ENCODE measurements at places on chromosomes 11 and 22. TPM values are rescaled to one million over a fixed set of nuclear protein-coding genes. Genes with fewer than 3 reads are reported as not detected.

Gene ANKK1
- 0.10 TPM for total RNA-seq

Gene CCDC179
- total RNA-seq, result not detected

Gene MIOX
- not detected for total RNA-seq

Gene OR4A47
- total RNA-seq, result not detected

Gene OR51E2
- 0.31 TPM for total RNA-seq

Gene POU2AF1
- 0.10 TPM for total RNA-seq

Gene GRM5
- total RNA-seq, result 0.09 TPM

Gene RHOD
- total RNA-seq, result 33.6 TPM

Gene PICALM
- 260 TPM for total RNA-seq

Gene SYNGR1
- total RNA-seq, result 48.3 TPM

Gene TNNT3
- total RNA-seq, result 28.5 TPM

Gene RASD2
- 2.7 TPM for total RNA-seq

Gene KCNJ11
- total RNA-seq, result 21.2 TPM

Gene IGLL1
- total RNA-seq, result not detected

- no peak for DNase-seq
Measured at GRCh38 chr11:29801561-29801960, 215.3 kb downstream of the KCNA4 start.

GRCh38 chr11:75524665-75525432 is 892 bp downstream of the GDPD5 start:
- no peak for DNase-seq

DNA sequence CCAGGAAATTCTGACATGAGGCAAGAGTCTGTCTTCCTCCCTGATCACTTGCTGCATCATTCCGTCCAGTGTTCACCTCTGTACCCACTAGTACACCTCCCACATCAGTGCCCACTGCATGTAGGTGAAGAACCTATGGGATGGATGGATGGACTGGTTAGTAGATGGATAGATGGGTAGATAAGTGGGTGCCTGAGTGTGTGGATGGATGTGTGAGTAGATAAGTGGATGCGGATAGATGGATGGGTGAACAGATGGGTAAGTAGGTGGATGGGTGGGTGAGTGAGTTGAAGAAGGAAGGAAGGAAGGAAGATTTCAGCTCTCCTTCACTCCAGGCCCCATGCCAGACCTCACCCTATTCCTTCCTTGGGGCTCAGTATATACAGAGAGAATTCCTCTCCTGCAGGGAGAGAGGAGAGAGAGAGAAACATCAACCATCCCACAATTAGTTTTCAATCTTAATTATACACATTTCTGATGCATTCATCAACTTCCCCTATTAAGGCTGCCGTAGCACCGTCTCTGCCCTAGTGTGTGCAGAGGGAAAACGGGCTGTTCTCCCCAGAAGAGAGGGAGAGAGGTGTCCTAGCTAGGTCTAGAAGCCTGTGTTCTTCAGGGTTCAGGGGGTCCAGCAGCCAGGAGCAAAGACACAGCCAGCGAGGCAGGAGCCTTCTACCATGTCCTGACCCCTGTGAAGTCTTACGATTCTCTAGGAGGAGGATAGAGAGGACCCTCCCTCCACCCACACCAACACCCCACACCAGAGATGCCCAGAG is 125.3 kb downstream of the BUD13 start:
- no peak for DNase-seq

- DNase-seq, result no peak
Measured at GRCh38 chr11:92911478-92911877, 58.0 kb upstream of the MTNR1B start.

GRCh38 chr11:44561275-44561805 is 4.1 kb upstream of the CD82 start:
- no peak for DNase-seq

GRCh38 chr11:17400048-17400775 is 11.8 kb upstream of the KCNJ11 start:
- no peak for DNase-seq

GRCh38 chr11:129814244-129815014 is 1.2 kb upstream of the TMEM45B start:
- DNase-seq, result no peak

GRCh38 chr11:105741488-105742020 is 131.7 kb downstream of the GRIA4 start:
- no peak for DNase-seq

GRCh38 chr11:106186630-106187029 is 109.2 kb downstream of the AASDHPPT start:
- no peak for DNase-seq

- DNase-seq, result no peak
Measured at GRCh38 chr22:19195796-19196731, 17.5 kb upstream of the SLC25A1 start.

GRCh38 chr11:67119585-67120391 is 725 bp downstream of the KDM2A start:
- DNase-seq, result peak; percentile 37

- no peak for DNase-seq
Measured at GRCh38 chr11:69414773-69415187, 66.7 kb upstream of the LINC01488 start.

- DNase-seq, result no peak
Measured at GRCh38 chr11:38612701-38613100, 2014.7 kb upstream of the RAG2 start.

DNA sequence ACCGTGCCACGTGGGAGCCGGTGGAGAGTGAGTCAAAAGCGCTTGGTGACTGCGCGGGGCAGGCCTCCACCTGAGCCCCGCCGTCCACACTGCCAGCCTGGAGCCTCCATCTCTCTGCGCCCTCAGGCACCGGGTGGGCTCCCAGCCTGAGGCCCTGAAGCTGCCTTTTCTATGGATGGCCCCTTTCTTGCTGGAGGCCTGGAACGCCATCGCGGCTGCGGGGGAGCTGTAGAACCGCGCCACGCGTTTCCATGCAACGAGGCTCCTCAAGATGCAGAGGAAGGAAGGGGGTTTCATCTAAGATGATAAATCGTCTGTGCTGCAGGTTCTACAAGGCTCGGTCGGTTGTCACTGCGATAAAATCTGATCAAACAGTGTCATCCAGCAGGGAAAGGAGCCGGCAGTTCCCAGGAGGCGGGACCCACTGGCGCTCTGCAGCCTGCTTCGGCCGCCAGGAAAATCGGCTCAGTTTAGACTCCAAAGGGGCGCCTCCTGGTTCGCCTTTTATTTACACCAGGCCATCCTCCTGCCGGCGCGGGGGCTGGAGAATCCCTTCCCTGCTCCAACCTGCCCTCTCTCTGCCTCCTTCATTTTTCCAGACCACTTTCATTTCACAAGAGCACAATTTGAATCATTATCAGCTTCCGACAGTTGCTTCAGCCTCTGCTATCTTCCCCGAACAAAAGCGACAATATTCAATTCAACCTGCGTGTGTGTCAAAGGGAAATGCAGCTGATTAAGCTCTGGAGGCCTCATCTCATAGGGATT is 624.4 kb downstream of the BRD1 start:
- DNase-seq, result no peak

GRCh38 chr11:110951950-110952503 is 239.8 kb upstream of the ARHGAP20 start:
- no peak for DNase-seq

GRCh38 chr22:31343235-31344191 is 2.6 kb downstream of the PATZ1 start:
- DNase-seq, result peak; percentile 46

DNA sequence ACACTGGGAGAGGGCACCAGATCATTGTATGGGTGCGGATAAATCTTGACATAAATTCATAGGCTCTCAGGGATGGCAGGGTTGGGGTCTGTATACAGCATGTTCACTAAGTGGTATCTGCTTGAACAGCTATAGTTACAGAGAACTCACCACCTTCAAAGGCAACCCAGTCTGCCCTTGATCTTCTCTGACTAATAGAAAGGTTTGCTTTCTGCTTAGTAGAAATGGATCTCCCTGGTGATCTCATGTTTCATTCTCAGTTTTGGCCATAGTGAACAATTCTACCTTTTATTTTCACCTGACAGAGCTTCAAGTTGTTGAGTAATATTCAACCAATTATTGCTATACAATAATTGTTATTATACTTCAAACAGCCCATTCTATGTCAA is 32.4 kb downstream of the CNTF start:
- no peak for DNase-seq

GRCh38 chr11:81380395-81380794 is 1353.3 kb downstream of the FAM181B start:
- DNase-seq, result no peak

DNA sequence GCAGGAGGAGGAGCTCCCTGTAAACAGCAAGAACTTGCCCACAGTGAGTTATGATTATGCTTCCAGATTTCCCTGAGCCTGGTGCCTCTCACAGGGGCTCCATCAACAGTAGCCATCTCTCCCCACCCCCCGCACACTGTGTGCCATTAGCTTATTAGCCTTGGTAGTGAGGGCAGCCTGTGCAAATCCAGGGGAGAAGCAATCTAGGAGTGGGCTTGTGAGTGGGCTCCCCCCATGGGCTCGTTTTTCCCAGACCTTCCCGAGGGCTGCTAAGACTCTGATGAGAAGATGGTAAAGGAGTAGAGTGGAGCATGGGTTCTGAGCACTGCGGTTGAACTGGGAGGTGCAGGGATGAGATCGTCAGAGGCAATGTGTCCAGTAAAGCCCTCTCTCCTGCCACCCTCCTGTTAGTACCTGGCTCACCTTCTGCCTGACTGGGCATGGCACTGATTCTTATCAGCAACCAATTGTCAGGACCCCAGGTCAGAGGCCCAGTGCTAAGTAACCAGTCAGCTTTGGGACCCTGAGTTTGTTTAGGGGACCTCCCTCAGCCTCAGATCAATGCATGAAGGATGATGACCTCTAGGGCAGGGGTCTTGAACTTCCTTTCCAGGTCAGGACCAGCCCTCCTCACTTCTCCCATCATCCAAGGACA is 38.4 kb upstream of the TP53I11 start:
- no peak for DNase-seq

DNA sequence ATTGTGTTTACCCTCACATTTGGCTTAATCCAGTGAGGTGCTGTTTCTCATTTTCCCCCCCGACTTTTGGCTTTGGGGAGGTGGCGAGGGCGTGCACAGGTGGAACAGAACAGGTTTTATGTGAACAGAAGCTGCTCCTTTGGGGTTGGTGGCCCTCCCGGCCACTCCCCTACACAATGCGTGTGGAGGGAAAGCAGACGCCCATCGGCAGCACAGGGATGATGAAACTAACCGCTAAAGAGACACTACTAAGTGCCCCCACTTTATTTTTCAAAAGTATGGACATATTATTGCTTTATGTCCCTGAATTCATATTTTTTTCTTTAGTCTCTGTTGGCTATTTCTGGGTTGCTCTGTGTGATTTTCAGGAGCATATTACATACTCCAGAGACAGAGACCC is 160.9 kb downstream of the ENTHD1 start:
- no peak for DNase-seq

DNA sequence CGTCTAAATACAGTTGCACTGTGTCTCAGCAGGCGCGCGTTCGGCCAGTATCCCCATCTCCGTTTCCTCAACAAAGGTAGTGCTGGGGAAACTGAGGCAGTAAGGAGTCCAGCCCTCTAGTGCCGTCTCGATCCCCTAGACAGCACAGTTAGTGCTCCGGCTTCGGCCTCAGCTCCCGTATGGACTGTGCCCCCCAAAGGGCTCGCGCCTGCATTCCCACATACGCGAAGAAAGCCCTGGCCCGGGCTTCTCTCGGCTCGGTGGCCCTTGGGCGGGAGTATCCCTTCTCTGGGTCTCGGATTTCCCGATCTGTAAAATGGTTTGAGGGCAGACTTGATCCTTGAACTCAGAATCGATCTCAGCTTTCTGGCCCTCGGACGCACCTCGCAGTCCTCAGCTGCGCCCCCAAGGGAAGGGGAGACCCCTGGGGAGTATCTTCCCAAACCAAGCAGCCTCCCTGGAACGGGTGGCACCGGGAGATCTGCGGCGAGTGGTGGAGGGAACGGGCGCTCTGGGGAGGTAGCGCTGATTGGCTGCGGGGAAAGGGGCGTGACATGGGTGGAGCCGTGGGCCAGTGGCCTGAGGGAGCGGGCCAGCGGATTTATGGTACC is 759 bp upstream of the PEX16 start:
- peak; percentile 87 for DNase-seq

GRCh38 chr22:17955590-17956379 is 68.6 kb downstream of the MICAL3 start:
- no peak for DNase-seq

DNA sequence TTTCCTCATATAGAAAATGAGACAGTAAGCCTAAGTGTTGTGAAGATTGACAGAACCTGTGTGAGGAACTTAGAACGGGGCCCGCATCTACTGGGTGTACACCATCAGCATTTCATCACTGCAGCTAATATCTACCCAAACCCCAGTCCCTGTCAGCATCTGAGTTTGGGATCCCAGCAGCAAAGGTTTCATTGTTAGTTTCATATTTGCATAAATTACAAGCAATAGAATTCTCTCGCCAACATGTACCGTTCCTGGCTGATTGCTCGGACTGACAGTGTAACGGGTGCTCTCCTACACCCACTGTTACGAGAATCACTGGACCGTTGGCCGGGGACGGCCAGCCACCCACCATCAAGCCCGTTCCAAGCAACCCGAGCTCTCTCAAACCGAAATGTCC is 10.4 kb upstream of the TMPRSS6 start:
- no peak for DNase-seq

- DNase-seq, result no peak
Measured at GRCh38 chr11:32571039-32571438, 12.6 kb upstream of the EIF3M start.

DNA sequence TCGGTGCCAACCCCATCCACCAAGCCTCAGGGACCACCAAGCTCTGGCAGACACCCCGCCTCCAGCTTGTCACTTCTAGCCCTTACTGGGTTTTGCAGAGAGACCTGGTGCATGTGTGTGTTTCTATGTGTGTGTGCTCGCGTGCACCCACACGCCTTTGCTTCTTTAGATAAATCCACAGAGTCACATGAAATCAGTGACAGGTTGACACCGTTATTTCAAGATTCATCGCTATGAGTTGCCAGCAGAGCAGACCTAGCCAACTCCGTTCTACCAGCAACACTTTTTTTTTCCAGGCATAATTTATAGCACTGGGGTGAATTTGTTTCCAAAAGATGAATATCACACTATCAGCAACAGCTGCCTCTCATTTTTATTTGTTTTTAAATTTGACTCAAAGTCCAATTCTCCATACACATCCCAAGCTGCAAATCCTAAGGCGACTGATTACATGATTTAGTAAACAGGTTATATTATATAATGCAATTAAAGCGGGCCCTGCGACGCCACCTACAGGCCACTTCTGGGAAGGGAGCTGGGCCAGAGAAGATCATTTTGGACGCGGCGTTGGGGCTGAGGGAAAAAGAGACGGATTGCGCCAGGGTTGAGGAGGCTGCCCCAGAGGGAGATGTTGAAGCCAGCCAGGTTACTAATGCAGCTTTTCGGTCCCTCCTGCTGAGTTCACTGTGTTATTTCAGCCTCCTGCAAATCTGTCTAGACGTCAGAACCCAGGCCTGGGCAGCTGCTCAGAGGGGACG is 150.5 kb downstream of the FEZ1 start:
- DNase-seq, result peak; percentile 85

Data from left cardiac atrium (tissue), 4 donors.